ENCODE measurements at places on chromosomes 6 and 20. TPM values are rescaled to one million over a fixed set of nuclear protein-coding genes. Genes with fewer than 3 reads are reported as not detected.

CRISP2 gene
- not detected for total RNA-seq

C2 gene
- total RNA-seq, result 5.4 TPM

TAF4 gene
- 2.4 TPM for total RNA-seq

PSORS1C2 gene
- not detected for total RNA-seq

FABP7 gene
- 0.71 TPM for total RNA-seq

SALL4 gene
- total RNA-seq, result 0.28 TPM

C20orf144 gene
- total RNA-seq, result 0.09 TPM

TMEM151B gene
- not detected for total RNA-seq

GRM1 gene
- under 0.01 TPM for total RNA-seq

ZKSCAN4 gene
- 5.3 TPM for total RNA-seq

PPP1R10 gene
- 13.9 TPM for total RNA-seq

ENPP4 gene
- 2.8 TPM for total RNA-seq

ADAM33 gene
- total RNA-seq, result 44.4 TPM

WFDC5 gene
- total RNA-seq, result not detected

RAET1G gene
- 4.1 TPM for total RNA-seq

EEF1A2 gene
- total RNA-seq, result 3.0 TPM

MAS1 gene
- total RNA-seq, result 0.09 TPM

BTNL2 gene
- not detected for total RNA-seq

OR2H1 gene
- 0.14 TPM for total RNA-seq

PRR18 gene
- total RNA-seq, result not detected

CST5 gene
- total RNA-seq, result not detected

PTCHD4 gene
- total RNA-seq, result 3.0 TPM

MTHFD1L gene
- total RNA-seq, result 50.3 TPM

TNF gene
- total RNA-seq, result not detected

ADGRB3 gene
- total RNA-seq, result 0.43 TPM

SLC22A2 gene
- total RNA-seq, result not detected
